Amniotic stem cell (primary cell): ENCODE measurements at places on chromosomes 1 and 21.

DNA sequence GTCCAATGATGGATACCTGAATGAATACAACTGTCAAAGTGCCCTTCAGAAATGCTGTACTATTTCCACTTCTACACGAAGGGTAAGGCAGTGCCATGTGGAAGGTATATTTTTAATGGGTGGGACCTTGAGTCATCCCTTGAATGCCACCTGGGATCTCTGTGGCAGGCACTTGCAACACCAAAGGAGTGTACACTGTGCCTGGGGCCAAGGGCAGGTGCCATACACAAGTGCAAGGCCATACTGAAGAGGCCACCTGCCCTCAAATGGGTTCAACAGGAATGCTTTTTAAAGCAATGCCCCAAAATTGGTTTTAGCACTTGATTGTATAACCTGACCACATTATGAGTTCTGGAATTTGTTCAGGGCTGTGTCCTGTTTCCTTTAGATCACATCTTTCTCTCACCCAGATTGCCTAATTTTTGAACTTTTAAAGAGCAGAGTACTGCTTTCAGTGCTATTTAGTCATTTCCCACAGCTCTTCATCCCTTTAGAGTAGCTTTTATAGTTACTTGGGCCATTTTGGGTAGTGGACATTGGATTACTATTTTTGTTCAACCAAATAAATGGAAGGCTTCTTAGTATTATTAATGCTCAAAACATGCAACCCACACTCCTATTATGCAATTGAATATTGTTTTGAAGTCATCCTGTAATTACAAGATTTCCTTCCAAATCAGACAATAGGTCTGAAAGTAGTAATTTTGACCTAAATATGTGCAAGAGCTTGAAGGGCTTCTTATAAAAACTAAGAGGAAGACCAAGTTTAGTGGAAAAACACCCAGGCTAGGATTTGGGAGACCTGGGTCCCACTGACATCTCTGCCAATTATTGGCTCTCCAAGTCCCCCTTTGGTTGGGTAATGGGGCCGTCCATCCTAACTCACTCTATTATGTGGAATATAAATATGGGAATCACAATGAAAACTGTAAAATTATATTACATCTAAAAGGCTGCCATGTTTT is 57.2 kb downstream of the LEPR start:
- no peak for DNase-seq

DNA sequence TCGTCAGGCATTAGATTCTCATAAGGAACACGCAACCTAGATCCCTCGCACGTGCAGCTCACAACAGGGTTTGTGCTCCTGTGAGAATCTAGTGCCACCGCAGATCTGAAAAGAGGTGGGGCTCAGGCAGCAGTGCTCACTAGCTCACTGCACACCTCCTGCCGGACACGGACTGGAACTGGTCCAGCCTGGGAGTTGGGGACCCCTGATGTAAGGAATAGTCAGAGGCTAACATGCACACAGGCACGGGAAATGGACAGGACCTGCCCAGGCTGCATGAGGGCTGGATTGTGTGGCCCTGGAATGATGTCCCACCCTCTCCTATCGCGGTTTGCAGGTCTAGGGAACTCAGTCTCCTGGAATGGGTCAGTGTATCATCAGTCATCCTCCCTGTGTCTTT is 23.2 kb upstream of the MX1 start:
- no peak for DNase-seq

DNA sequence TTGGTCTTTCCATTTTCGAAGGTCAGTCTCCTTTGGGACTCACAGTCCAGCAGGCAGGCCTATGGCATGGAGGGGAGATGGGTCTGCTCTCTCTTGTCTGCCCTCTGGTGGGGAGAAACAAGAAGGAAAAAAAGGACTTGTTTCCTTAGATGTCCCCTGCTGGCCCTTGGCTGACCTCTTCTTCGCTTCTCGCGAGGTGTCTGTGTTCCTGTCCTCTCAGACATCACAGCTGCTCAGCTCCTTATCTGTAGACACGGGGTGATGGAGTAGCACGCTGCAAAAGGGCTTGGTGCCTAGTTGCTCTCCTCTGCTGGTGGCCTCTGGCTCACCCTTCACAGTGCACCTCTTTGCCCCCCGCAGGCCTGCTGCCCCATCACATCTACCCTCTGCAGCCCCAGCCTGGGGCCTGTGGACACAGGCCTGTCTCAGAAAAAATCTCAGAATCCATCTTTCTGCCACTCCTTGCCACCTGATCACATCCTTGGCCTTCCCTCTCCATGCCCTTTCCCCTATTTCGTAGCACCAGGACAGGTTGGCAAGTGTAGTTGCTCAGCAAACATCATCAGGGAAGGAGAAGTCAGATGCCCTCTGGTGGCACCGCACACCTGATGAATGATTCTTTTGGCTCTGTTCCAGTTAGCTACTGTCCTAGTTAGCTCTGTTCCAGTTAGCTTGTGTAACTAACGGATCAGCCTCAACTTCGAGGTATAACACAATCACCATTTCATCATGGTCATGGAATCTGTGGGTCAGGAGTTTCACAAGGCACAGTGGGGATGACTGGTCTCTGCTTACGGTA is 18.7 kb upstream of the AK2 start:
- DNase-seq, result peak; percentile 54

DNA sequence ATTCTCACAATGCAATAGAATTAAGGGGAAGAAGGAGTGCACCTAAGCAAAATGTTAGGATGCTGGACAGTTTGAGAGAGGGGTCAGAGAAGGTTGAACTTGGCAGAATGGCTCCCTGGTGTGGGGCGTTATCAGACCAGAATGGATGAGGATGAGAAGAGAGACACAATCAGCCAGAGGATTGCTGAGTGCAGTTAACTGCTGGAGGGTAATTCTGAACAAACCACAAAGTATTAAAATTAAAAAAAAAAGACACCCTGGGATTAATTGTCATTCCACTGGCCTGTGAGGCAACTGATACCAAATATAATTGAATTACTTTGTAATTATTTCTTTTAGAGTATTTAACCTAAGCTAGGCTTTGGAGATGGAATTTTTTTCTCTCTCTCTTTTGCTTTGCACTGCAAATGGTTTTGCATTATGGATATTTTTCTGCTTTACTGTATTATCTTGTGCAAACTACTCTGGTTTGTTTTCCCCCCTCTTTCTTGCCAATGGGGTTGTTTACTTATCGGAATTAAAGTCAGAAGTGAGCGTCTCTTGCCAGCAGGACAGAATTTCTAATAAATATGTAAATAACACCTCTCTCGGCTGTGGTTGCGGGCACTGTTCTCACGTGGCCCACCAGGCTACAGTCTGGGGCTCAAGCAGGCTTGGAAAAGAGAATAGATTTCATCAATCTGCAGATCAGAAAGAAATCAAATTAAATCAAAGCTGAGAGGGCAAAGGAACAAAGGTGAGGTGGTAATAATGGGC is 572.9 kb upstream of the CAMK1G start:
- DNase-seq, result no peak

GRCh38 chr1:34166625-34167361 is 1.8 kb upstream of the CSMD2 start:
- no peak for DNase-seq

DNA sequence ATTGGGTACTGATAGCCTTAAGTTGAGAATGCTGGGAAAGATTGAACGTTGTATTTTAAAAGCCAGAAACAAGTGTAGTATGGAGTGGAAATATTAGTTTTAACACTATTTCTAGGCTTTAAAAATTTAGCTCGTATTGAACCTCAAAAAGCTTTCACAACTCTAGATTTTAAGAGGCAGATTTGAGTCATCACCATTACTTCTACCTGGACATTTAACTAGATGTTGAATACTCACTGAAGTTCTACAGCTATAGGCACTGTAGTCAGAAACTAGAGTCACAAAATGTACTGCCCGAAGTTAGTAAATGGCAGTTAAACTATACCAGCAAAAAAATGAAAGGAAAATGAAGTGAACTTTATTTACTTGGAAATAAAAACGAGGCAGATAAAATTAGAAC is 96.5 kb downstream of the NEK7 start:
- DNase-seq, result no peak

GRCh38 chr1:89037186-89037585 is 14.5 kb upstream of the GBP3 start:
- DNase-seq, result no peak

- DNase-seq, result no peak
Observed at GRCh38 chr21:44000360-44000759, 11.7 kb upstream of the TRAPPC10 start.

- DNase-seq, result no peak
Observed at GRCh38 chr1:171902527-171902926, 61.2 kb downstream of the DNM3 start.

- no peak for DNase-seq
Observed at GRCh38 chr21:33212159-33212851, 17.4 kb upstream of the IFNAR2 start.

DNA sequence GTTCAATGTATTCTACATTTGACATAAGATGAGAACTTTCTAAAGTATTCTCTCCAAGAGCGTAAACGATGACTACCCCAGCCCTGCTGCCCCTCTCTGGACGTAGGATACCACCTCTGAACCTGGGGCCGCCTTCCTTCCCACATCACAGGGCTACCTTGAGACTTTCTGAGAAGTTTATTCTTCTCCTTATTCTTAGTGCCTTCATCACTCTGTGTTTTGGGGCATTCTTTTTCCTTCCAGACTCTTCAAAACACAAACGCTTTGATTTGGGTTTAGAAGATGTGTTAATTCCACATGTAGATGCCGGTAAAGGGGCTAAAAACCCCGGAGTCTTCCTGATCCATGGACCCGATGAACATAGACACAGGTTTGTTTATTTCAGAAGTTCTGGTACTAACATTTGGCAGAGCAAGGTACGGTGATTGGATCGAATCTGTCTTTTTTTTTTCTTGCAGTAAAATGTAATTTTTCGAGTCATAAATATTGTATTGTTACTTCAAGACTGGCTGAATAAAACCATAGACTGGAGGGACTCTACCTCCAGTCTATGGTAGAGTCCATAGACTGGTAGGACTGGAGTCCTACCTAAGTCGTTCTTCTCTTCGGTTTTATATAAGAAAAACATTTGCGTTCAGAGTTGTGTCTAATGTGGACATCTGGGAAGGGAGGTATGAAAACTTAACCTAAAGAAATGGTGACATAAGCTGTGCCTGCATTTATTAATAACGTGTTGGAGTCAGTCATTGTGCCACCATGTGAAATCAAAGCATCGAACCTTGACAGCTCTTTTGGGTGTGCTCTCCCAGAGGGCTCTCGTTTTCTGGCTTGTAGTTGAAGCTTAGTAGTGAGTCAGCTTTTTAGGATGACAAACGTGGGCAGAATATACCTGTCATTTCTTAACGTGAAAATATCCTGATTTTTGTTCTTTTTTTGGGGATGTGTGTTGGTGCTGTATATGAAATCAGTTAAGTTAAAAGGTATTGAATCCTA is 1.2 kb downstream of the MAN1A2 start:
- DNase-seq, result no peak

GRCh38 chr1:70234733-70235132 is 13.6 kb downstream of the SRSF11 start:
- no peak for DNase-seq

DNA sequence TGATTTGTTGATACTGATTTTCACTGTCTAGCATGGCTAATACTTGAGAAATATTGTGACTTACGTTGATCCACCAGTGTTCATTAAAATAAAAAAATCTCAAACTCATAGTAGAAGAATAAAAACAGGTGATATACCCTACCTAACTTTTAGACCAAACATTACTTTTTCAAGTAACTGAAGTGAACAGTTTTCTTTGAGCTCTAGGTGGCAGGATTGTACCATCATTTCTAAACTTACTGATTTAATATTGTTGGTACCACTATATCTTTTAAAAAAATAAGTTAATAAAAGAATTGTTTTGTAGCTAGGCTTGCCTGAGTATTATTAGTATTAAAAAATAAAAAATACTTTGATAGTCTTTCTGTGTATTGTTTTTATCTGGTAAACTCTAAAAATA is 21.5 kb downstream of the CDC73 start:
- DNase-seq, result no peak
